Prostate gland (tissue), 2 donors: ENCODE measurements at places on chromosomes 1 and 21.

DNA sequence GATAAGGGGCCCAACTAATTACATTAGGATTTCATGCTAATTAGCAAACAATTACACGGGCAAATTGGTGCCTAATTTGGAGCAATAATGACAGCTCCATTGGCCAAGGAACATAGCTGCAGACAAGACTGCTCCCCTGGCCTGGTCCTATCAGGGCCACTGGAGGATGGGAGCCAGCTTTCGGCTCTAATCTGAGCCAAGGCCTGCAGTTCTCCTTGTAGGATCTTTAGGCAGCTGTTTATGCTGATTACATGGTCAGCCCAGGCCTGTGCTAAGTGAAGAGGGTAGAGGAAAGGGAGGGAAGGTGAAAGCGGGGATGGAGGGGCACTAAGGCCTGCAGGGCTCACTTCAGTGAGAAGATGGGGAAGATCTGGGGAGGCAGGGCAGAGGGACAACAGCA is 12.4 kb upstream of the ADGRB2 start:
- DNase-seq, result no peak

DNA sequence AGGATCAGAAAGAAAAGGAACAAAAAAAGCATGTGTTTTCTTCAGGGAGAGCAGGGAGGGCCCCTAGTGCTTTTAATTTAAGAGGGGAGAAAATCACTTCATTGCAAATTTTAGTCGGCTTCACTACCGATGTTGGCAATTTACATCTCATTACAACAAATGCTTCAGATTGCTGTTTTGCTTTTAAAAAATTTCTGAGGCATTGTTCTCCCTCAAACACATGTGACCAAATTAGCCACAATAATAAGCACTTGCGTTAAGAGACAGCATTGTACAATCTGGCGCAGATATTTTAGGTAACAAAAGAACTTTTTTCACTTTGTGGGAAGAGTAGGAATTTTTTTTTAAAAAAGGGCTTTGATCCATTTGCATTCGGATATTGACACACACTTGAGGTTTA is 29.8 kb downstream of the BEND5 start:
- DNase-seq, result no peak

- DNase-seq, result no peak
Observed at GRCh38 chr1:215243345-215244054, 161.0 kb downstream of the KCNK2 start.

DNA sequence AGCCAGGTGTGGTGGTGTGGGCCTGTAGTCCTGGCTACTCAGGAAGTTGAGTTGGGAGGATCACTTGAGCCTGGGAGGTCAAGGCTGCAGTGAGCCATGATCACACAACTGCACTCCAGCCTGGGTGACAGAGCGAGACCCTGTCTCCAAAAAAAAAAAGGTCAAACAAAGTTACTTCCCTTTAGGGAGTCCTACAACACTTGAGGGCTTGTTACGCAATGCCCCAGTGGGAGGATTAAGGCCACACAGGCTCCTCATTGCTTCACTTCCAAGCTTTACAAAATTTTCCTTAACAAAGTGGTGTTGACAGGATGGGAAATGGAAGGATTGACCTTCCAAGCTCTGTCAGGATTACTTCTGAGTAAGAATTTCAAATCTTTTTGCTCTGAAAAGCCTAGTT is 6.2 kb upstream of the EXTL1 start:
- DNase-seq, result no peak

GRCh38 chr1:65211331-65211730 is 63.3 kb downstream of the AK4 start:
- no peak for DNase-seq

DNA sequence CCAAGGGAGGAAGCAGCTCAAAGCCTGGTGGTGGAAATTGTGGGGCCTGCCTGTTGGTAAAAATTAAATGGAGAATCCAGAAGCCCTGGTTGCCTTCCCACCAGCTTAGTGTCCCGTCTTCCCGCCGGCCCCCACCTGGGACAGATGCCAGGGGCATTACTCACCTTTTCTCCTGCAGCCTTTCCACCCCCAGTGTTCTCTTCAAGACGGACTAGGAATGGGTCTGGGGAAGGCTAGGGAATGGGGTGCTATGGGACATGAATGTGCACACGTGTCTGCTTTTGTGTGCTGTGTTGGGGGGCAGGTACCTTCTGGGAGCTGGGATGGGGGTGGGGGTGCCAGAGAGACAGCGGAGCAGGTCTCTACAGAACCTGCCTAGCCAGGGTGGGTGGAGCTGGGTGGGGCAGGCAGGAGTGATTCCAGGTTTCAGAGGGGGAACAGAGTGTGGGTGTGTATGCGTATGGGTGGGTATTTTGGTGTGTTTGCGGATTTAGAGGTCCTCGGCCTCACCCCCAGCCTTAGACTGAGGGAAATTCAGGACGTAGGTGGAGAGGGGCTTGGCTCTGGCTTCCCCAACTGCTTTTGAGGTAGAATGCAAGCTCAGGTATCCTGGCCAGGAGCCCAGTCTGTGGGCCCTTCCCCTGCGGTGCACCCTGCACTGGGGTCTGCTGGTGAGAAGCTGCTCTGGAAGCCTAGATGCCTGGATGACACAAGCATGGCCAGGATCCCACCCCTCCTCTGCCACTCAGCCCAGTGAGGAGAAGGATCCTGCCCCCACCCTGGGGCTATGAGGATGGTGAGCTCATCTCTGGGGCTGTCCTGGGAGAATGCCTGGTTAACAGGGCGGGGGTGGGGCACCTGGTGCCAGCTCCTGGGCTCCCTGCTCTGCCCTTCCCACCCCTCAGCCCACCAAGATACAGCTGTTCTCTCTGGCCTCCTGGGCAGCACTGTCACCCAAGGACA is 7.8 kb downstream of the VANGL2 start:
- DNase-seq, result no peak
